ENCODE measurements at places on chromosomes 4 and X.
A peak's percentile ranks its signal among the peaks of the same experiment; 100 is the strongest.

DNA sequence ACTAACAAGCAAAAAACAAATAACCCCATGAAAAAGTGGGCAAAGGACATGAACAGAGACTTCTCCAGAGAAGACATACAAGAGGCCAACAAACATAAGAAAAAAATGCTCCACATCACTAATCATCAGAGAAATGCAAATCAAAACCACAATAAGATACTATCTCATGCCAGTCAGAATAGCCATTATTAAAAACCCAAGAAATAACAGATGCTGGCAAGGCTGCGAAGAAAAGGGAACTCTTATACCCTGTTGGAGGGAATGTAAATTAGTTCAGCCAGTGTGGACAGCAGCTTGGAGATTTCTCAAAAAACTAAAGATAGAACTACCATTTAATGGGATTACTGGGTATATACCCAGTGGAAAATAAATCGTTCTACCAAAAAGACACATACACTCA is 79.6 kb downstream of the MAPK10 start:
- DNase-seq = no peak

DNA sequence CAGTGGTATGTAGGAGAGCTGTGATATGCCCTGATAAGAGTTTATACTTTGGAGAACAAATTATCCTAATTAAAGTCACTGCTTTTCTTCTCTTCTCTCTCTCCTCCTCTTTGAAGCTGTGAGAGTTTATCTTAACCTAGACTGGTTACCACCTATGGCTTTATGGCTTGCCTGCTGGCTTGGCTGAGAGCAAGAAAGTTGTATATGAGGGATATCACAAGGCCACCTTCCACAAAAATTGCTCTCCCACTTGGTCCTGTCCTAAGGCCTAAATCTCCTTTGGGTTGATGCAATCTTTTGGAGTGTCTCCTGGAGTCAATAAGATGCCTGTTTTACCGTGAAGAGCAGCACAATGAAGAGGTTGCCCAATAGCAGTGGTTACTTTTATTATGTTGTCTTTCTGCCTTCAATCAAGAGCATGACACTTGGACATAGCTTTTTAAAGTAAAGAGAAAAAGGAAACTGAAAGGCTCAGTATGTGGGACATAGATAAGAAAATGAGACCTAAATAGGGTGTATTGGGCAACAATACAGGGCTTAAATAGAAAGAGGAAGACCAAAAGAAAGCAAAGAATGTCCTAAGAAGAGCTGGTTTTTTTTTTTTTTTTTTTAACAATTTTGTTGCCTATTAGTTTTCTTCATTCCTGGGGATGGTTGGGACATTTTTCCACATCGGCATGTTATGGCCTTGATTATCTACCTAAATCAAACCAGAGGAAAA is 9.2 kb downstream of the GUCY1A1 start:
- DNase-seq = no peak

DNA sequence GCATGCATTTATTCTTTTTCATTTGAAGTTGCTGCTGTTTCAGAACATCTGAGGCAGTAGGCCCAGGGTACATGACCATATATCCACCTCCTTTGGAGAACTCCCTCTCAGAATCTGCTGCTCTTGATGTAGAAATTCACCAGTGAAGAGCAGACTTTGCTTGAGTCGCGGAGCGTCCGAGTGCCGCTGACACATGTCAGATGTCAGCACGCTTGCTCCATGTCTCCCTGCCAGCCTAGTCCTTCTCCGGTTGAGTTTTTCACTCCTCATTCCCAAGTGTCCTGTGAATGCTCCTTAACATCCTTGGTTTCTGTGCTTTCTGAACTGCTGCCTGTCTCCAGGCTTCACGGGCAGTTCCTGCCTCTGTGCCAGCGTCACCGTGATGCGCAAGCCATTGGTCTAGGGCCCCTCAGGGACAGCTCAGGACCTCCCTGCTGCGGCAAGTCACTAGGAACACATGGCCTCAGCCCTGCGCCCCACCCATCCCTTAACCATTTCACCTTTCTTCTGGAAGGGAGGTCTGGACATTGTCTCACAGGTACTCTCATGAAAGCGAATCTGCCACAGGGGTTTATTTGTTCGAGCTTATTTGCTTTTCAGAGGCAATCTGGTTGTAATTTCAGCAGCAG is 93.1 kb upstream of the RBPJ start:
- no peak for DNase-seq

DNA sequence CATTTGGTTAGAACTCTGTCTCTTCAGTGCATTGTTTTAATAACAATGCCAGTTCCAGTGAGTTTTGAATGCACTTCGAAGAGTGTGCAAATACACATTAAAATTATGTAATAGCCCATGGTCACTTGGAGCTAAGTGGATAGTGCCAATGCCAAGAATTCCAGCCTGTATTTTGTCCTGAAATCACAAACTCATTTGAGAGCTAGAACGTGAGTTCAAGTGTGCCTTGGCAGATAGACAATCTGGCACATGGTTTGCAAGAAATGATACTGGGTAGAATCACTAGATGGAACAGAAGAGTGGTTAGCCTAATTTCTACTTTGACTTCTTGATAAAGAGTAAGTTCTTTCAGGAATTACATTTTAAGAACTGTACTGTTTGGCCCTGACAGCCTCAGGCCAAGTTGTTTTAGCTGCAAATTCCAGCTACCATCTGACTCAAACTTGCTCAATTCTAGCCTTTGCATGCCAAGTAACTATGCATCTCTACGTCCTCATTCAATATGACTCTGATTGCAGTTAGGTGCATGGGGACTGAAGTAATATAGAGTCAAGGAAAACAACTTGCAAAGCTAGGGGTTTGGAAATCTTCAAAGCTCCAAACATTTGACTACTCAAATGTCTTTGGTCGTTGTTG is 131.9 kb upstream of the SMIM31 start:
- DNase-seq = no peak

DNA sequence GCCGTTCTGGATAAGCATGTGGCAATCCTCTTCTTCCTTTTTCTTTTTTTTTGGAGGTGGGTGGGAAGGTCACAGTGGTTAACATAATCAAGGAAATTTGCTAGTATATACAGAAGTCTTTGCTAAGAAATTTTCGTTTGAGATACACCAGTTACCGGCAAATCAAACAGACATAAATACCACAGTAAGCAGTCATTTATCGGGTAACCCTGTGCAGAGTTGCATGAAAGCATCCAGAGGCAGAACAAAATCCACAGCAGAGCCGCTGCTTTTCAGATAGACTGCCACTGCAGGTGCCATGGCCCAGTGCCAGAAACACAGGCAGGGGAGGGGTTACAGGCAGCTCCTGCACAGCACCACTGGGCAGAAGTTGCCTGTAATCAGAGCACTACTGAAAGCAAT is 179.1 kb upstream of the MAB21L2 start:
- DNase-seq = no peak

GRCh38 chr4:73777612-73778011 is 37.2 kb downstream of the CXCL8 start:
- no peak for DNase-seq

GRCh38 chr4:156443488-156443887 is 489.8 kb upstream of the CTSO start:
- DNase-seq = no peak

- DNase-seq = no peak
Measured at GRCh38 chrX:110218591-110218990, 99.3 kb downstream of the AMMECR1 start.

GRCh38 chrX:17409566-17410290 is 34.7 kb downstream of the NHS start:
- no peak for DNase-seq

DNA sequence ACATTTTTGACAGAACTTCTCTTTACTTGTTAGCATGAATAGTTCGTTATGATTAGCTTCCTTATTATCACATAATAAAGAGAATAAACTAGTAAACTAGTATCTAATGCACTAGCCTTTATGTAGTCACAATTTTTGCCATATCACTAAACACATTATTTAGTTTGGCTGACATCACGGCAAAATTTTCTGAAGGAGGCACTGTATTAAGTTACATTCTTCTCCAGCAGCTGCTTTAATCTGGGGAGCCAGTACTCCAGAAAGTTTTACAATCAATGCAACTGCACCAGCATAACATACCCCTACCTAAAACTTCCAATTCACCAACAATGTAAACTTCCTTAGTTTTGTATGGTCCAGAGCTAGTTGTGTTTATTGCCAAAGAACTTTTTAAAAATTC is 87.8 kb downstream of the FIP1L1 start:
- no peak for DNase-seq

DNA sequence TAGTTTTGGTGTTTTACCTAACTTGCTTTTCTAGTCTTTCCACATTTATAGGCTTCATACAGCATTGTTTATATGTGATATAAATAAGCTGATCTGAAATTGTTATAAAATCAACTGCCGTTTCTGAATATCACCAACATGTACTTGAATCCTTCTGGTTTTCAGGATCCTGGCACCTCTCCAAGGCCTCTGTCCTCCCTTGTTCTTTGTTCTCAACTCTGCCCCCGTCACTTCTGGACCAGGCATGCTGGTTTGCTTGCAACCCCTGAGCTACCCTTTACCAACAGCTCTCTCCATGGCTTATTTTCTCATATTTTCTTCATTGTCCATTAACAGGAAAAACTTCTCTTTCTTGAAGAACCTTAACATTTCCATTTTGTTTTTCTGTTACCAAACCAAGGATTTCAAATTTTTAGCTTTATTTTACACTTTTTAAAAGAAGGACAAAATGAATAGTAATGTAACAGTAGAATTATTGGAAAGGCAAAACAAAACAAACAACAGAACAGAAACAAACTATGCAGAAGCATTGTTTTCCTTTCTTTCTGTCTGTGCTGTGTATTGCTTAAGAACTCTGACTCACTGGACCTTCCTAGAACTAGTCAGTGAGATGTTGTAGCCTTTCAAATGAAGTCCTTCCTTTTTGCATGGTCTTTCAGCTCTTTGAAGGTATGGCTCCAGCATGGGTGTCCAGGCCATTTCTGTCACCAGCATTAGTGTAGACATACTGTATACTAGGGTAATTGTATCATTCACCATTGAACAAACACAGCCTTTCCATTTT is 44.8 kb downstream of the BANK1 start:
- no peak for DNase-seq

DNA sequence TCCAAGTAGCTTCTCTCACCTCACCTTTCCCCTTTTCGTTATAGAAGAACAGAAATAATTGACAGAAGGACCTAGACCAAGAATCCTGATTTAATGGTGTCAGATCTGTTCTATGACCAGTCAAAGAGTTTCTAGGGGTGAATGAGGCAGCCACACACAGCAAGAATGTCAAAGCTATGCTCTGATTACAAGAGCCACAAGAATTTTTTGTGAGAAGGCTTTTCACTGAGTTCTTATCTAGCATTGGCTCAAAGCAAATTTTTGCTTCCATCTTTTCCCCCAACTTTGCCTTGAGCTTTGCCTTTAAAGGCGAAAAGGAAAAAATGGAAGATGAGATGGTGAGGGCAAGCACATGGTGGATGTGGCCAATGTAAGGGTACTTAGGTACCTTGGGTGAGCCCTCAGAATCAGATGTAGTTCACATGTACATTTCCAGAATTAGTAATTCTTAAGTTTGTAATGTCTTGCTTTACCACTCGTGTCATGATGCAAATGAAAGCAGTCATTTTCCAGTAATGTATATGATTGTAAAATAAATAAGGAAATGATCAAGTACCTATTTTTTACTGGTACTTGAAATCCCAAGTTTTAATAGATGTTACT is 23.5 kb downstream of the FMR1 start:
- no peak for DNase-seq

- no peak for DNase-seq
Measured at GRCh38 chrX:16516232-16516876, 133.6 kb upstream of the S100G start.

DNA sequence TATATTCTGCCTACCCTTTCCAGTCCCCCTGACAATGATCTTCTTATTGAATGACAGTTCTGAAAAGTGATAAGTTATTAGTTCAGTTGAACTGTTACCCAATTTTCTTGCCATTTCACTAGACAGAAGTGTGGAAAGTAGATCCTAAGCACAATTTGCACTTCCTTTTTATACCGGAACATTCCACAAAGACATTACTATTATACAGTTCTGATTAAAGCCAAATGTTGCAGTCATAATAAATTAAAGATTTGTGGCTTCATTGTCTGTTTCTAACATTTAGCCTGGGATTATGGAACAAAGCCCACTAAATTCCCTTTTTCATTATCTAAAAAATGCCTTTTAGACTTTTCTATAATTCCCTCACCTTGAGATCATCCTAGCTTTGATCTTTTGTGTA is 13.8 kb downstream of the SH3BGRL start:
- no peak for DNase-seq

DNA sequence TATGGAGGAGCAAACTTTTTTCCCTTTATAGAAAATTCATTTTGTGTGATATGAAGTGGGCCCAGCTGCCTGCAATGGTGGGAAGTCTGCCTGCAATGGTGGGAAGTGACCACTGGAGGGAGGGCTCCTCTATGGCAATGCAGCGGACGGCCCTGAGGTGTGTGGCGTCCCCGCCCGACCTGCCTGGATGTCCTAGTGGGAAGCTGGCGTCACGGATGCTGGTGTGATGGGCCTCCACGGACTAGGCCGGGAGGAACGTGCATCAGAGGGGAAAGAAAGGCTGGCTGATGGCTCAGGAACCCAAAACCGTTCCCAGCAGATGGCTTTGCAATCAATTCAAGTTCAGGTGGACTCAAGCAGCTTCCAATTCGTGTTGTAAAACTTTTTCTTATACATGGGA is 177.9 kb downstream of the AFAP1 start:
- DNase-seq = peak; percentile 20

DNA sequence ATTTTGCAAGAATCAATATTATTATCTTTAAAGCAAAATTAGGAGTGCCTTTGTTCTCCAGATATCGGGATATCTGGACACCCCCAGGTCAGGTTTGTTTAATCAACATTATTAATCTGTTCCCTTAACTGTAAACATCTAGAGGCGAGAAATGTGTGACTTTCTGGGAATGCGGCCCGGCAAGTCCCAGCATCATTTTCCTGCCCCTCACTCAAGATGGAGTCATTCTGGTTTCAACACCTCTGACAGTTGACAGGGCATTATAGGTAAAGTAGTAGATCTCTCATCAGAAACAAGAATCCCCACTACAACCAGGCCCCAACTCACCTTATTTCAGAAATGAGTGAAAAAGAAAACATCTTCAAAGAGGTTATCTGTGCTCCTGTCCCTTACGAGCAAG is 331.6 kb upstream of the ZFP42 start:
- no peak for DNase-seq

- DNase-seq = no peak
Measured at GRCh38 chr4:115844180-115844579, 730.8 kb upstream of the NDST4 start.

DNA sequence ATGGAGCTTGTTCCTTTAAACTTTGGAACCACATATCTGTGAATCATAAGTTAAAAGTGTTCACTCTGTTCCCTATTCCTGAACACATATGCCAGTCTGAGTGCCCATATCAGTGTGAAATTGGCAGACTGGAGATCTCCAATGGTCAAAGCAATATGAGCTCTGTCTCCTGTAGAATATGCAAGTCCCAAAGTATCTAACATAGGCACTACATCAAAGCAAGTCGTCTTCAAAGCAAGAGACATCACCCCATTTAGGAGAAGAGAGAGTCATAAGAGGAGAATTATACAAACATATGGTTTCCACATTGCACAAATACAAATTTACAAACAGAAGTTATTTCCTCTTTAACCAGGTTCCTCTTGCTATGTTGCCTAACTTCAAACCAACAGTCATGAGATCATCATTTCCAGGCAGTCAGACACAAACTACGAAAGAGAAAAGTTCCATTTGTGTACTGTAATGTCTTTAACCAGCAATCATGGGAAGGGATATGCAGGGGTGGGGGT is 9.9 kb upstream of the GK start:
- no peak for DNase-seq

Measured in stimulated activated CD8-positive, alpha-beta memory T cell treated with anti-CD3 and anti-CD28 coated beads, Interleukin-2, amount 100 ng/mL, for 1 hour (primary cell).